Stimulated activated CD4-positive, alpha-beta T cell treated with anti-CD3 and anti-CD28 coated beads, Interleukin-15, amount 100 ng/mL, for 24 hours (primary cell): ENCODE measurements at places on chromosomes 3 and 15.

DNA sequence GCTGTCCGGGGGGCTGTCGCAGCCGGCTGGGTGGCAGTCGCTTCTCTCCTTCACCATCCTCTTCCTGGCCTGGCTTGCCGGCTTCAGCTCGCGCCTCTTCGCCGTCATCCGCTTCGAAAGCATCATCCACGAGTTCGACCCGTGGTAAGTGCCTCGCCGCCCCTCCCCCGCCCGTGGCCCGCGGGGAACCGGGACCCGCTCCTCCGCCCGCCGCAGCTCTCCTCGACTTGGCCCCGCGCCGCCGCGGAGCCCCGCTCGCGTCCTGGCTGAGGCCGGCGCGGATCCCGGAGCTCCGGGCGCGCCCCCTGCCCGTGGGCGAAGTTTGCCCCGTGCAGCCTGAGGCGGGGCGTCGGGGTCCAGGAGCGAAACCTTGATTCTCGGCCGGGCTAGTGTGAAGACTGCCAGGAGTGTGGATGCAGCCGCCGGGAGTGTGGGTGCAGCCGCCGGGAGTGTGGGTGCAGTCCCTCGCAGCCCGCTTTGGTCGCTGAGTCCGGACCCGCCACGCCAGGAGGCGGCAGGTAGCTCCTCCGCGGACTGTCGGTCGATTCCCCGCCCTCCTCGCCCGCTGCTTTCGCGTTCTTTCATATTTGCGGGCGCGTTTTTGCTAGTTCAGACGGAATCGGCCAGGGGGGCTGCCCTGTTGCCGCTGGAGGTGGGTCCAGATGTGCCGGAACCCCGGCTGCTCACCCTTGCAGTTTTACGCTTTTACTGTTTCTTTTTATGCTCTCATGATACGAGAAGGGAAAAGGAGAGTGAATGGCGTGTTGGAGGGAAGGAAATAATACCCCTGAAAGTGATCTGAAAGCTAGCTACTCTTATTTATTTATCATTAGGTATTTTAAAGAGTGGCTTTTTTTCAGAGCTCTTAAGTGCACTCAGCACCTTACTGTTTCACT lies 692 bp downstream of the STT3B start:
- DNase-seq: peak; percentile 64

DNA sequence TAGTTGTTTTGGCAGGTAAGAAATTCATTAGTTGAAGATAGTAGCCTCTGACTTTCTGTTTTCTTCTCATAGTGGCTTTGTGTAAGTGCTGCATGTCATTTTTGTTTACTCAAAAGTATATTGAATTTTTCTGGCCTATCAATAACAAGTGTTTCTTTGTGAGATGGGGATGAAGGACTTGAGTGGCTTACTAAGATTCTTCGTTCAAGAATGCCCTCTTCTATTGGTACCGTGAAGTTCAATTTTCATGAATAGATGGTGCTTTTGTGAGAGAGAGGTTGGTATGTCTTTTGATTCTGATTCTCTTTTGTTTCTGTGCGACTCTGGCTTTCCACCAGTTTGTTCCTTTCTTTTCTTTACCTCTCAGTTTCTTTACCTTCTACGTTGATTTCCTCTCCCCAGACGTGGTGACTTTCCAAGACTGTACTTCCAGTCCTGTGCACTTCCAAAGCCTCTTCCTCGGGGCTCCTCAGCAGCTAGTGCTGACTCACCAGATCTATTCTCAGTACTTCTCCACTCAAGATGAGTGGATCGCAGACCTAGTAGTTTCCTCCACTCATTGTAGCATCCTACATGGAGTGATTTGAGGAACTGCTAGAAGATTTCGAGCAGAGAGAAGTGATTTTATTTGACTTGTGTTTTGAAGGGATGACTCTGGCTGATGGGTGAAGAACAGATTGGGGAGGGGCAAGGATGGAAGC lies 82.0 kb upstream of the EPHB3 start:
- DNase-seq: no peak

DNA sequence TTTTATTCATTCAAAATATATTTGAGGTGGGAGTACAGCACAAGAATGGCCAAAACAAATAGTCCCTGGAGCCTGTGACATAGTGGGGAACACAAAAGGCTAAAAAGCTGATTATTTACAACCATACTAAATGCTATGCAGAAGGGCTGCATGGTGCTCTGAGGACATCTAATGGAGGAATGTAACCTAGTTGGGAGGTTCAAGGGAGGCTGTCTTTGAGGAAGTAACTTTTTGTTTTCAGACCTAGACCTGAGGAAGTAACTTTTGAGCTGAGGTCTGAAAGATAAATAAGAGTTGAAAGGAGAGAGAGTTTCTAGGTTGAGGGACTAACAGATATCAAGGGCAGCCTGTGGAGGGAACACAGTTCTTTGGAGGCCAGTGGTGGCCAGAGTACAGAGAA lies 34.8 kb upstream of the RASA2 start:
- DNase-seq: peak; percentile 21

- no peak for DNase-seq
These were observed 100.8 kb downstream of the FOXP1 start for GRCh38 chr3:71482771-71483170.

DNA sequence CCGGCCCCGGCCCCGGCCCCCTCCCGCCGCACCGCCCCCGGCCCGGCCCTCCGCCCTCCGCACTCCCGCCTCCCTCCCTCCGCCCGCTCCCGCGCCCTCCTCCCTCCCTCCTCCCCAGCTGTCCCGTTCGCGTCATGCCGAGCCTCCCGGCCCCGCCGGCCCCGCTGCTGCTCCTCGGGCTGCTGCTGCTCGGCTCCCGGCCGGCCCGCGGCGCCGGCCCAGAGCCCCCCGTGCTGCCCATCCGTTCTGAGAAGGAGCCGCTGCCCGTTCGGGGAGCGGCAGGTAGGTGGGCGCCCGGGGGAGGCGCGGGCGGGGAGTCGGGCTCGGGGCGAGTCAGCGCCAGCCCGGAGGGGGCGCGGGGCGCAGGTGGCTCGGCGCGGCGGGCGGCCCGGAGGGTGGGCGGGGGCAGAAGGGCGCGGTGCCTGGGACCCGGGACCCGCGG lies 352 bp downstream of the CHRD start:
- peak; percentile 59 for DNase-seq

DNA sequence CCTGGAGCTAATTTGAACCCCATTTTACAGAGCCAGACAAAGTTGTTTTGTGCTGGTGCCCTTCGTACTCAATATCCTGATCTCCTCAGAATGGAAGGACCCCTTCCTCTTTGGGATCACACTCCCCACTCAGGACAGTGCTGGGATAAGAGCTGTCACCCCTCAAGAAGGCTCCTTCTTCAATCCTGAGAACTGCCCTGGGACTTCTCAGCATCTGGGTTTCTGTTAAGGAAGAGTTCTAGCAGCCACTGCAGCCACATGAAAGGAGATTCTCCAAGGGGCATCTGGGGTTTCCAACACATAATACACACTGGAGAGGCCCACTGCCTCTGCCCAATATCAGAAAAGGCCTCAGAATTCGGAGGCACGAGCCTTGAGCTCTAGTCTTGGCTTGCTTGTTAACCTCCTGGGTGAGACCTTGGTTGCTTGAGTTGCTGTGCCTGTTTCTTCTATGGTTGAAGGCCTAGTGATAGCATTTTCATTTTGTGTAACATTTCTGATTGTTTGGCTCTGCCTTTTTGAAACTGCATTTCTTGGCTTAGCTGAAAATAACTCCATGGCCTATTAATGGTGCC lies 78.8 kb upstream of the NMNAT3 start:
- DNase-seq: no peak
